Activated naive CD4-positive, alpha-beta T cell treated with anti-CD3 and anti-CD28 coated beads, Interleukin-2, amount 50 U/mL, for 16 hours (primary cell): ENCODE measurements at places on chromosomes 5 and 9.

- DNase-seq: no peak
Measured at GRCh38 chr5:135391116-135391868, 7.7 kb downstream of the MACROH2A1 start.

GRCh38 chr5:149731617-149732323 is 1.7 kb downstream of the PPARGC1B start:
- DNase-seq: peak; percentile 80

GRCh38 chr9:95313010-95313498 is 4.5 kb downstream of the FANCC start:
- DNase-seq: no peak

DNA sequence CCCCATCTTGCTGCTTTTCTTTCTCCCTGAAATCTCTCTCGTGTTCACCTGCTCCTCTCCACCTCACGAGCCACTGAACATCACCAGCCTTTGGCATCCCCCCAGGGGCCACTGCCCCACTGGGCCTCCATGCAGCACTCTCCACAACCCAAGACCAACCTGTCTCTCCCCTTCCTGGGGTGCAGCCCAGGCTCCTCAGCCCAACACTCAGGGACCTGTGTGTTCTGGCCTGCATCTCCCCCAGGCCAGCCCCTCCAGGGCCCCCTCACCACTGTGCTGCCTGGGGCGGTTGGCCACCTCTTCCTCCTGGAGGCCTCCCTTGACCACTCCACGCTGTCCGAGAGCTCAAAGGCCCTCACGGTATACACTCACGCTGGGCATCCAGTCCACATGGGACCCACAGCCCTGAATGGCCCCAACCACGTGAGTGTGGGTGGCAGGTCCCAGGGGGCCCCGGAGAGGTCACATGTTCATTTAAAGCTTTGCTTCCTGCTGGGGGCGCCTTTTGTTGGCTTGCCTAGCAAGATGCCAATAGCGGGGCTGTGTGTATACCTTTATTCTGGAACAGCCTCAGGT is 453 bp upstream of the DOK3 start:
- DNase-seq: no peak
